ENCODE measurements at places on chromosomes 3 and 15.
A peak's percentile ranks its signal among the peaks of the same experiment; 100 is the strongest.

DNA sequence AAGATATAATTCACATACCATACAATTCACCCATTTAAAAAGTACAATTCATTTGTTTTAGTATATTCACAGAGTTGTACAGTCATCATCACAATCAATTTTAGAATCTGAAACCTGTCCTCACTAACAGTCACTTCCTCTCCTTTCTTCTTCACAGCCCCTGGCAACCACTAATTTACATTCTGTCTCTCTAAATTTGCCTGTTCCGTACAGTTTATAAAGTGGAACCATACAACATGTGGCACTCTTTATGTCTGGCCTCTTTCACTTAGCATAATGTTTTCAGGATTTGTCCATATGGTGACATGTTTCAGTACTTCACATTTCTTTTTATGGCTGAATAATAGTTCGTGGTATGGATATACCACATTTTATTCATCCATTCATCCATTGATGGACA, 22.7 kb downstream of the ERICH6 start:
- DNase-seq: no peak

DNA sequence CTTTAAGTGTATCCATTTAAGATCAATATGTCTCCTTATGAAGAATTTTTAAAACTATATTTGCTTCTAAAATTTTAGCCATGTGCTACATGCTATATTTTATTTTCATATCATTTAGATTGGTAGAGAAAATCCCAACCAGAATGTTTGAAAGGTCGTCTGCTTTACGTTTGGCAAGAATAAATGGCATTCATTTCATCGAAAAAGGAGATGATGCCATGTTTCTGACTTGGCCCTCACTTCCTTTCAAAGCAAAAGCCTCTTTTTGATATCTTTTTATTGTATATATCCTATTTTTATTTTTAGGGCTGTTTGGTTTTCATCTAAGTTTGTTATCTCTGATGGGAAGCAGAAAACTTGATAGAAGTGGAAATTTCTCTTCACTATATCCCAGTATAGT, 176.2 kb downstream of the PLCL2 start:
- DNase-seq: no peak

- no peak for DNase-seq
These were observed 18.7 kb upstream of the ZXDC start for GRCh38 chr3:126494204-126494969.

GRCh38 chr15:68278595-68279405, 1.3 kb downstream of the FEM1B start:
- peak; percentile 7 for DNase-seq

DNA sequence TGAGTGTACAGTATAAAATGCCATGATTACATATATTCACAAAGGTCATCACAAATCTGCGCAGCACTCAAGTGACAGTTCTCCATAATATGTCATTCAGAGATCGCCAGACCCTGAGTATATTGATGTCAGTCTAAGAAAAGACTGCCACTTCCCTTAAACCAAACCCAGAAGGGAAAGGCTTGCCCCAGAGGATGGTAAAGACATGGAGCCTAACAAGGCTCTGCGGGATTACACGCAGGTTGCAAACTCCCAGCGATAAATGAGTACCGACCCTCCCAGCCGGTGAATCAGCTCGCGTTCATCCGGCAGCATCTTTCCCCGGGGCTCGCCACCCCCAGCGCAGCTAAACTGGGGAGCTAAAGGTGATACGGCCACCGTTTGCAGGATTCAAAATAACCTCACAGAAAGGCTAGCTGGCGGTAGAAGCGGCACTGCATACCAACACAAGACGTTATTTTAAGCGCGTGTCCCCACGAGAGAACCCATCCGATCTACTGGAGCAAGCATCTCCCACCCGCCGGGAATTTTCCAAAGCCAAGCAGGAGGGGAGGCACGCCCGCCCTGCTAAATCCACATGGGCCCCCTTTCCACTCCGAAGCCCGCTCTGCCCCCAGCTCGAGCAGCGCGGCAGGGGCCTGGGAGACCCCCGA, 643 bp downstream of the MYO5A start:
- DNase-seq: no peak

DNA sequence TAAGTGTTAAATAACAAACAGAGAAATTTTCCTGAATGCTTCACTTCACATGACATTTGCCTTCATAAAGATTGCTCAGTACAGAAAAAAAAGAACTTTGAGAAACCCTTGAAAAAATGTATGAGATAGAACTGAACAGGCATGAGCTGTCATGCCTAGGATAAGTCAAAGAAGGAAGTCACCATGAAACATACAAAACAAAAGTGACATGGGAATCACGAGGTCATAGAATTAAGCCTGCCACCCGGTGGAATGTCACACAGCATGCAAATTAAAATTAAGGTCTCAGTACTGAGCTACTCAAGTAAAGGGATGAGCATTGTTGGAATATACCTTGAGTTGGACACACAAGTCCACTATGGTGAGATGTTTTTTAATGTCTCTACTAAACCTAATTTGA, 652.5 kb upstream of the NECTIN3 start:
- no peak for DNase-seq

DNA sequence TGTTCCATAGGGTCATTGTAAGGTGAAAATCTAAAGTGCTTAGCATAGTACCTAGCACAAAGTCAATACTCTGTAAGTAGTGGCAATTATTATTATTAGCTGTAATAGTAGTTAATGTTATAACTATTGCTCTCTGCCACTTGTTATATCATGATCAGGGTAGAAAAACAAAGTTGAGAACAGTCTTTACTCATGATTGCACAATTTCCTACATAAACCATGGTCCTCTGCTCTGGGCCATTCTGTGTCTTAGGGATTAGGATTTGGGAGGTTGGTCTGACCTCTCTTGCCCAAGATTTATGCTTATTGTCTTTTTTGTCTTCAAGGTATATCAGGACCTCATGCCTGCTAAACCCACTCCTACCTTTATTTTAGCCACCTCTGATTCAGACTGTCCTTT, 4.3 kb upstream of the LRRC58 start:
- DNase-seq: no peak

DNA sequence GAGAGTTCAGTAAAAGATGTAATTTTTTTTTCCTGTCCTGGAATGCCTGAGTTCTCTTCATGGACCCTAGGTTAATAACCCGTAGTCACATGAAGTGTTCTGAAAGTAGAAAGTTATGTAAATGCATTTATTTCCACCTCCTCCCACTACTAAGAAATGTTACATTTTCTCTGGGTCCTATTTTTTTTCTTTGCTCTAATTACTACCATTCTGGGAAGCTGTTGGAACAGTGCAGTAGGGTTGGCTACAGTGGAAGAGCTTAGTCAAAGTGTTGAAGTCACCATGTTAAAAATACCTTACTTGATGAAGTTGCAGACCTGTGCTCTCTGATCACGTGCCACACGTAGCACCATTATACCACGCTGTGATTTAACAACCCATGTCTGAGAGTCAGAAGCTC, 153.8 kb upstream of the TSC22D2 start:
- DNase-seq: no peak

- DNase-seq: no peak
These were observed 62.2 kb upstream of the SEC22A start for GRCh38 chr3:123139522-123139921.

DNA sequence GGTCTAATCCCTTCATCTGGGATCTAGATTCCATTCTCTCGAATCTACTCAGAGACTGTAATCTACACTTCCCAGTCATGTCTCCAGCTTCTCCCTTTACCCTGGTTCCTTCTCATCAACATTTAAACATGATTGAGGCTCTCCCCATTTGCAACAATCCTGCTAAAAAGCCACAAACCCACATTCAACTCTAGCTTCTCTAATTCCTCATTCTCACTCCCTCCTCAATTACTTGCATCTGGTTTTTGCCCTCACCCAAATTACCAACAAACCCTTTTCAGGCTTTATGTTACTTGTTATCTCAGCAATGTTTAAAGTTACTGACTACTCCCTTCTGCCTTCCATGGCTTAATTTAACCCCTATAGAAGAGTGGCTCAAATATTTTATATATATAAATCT, 11.5 kb downstream of the ETFA start:
- no peak for DNase-seq

- no peak for DNase-seq
These were observed 376.2 kb downstream of the EDEM1 start for GRCh38 chr3:5563537-5564277.

- DNase-seq: no peak
These were observed 21.9 kb downstream of the MAPKBP1 start for GRCh38 chr15:41795996-41796856.

DNA sequence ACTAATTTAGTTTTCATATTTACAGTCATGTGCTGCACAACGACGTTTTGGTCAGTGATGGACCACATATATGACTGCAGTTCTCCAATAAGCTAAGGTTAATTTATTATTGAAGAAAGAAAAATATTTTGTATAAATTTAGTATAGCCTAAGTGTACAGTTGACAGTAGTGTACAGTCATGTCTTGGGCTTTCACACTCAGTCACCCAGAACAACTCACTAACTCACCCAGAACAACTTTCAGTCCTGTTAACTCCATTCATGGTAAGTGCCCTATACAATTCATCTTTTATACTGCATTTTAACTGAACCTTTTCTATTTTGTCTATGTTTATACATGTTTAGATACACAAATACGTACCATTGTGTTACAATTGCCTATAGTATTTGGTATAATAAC, 3.8 kb upstream of the GABRR3 start:
- DNase-seq: no peak

- DNase-seq: no peak
These were observed 94.0 kb downstream of the ETFA start for GRCh38 chr15:76217029-76217881.

DNA sequence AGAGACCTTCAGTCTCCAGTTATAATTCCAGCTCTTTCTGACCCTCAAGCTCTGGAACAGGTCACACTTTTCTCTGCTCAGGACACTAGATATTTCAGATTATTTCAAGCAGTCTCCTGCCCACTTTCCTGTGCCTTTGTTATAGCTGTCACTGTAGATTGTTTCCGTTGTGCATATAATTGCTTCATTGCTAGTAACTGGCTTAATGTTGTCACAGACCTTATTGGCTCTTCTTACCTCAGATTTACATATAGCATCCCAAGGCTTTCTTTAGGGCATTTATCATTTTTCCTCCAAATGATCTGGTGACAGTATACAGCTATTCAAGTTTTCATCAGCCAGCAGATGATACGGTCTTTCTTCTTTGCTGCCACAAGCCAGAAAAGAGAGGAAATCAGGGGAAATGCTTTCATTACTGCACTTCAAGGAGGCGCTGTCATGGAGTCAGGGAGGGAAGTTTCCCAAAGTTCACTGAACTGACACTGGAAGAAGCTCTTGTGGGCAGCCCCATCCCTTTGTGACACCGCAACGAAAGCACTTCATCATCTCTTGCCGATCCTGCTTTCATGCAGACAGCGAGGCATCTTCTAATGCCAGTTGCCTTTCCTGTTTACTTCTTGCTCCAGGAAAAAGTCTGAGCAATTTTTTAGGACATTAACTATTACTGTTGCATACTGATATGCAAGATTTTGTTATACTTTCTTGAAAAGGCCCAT, 181.9 kb downstream of the CDIN1 start:
- DNase-seq: no peak

DNA sequence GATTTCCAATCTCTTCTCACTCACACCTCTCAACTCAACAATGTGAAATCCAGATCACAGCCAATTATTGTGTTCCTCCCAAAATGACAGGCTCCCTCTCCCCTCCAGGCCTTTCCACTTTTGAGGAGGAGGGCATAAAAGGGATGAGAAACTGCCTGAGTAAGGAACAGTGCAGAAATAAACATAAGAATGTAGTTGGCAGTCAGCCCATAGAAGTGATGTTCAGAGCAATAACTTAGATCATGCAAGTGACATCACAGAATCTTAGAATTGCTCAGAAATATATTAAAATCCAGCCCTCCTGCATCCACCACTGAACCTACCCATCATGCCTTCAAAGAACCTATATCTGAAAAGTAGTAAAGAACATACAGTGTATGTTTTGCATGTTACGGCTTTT, 299.4 kb upstream of the GADL1 start:
- DNase-seq: no peak

DNA sequence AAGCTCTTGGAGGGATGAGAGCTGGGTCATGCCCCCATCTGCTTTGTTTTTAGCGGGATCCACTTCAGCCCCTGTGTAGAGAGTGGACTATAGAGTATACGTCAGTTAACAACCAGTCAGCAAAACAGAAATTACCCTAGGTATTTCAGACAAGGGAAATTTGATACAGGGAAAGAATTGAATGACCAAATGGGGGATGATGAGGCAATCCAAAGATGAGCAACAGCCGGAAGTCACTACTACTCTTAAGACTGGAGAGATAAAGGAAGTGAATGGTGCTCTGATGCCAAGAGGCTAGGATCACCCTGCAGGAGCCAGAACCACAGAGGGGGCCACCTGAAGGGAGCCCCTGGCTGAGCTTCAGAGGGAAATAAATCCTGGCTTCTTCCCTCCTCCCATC, 1.7 kb upstream of the GPR62 start:
- DNase-seq: no peak

DNA sequence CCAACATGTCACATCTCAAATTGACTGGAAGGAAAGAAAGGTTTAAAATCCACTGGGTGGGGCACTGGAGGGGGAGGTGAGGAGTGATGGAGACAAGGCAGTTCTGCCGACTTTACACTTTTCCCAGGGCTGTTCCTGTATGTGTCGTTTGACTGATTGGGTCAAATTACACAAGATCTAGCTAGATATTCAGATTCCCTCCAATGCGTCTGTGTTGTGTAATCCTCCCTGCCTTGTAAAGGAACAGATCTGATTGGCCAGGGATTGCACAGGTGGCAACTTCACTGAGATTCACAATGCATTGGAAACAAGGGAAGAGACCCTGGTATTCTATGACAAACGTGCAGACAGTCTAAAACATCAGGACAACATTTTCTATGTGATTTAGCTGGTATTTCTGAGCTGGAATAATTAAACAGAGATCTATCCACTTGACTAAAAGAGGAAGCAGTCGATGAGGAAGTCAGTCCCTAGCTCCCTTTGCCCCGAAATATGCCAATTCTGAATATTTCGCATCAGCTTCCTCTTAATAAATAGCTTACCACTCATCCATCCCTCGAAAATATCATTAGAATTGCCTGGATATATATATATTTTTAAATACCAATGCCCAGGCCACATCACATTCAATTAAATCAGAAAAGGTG, 312.9 kb downstream of the RORA start:
- DNase-seq: no peak

GRCh38 chr3:31262201-31262600, 270.5 kb upstream of the STT3B start:
- DNase-seq: no peak

- no peak for DNase-seq
These were observed 25.0 kb downstream of the DPH3 start for GRCh38 chr3:16239780-16240179.

DNA sequence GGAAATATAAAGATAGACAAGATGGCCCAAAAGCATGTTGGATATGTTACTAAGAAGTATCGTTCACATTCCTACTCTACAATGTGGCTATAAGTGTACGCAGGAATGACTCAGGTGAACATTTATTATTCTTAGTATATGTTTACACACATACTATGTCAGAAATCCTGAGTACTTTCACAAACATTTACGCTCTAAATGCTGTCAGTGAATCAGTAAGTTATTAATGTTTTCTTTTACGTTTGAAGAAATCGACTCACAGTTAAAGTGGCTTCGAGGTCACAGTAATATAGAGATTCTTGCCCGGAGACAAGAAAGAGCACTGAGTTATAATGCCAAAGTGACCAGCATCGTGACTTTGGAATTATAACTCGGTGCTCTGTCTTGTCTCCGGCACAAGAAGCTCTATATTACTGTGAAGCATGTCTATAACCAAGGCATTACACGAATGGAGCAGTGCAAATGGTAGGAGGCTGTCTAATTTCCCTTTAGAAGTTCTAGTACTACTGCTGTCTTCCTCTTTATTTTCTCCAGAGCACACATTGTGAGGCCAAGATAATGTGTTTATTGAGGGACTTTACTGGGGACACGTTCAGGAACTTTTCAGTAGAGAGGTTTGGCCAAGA, 61.8 kb upstream of the P3H2 start:
- no peak for DNase-seq

Measured in NCI-H1694 treated with DMSO at 0.1 percent for 48 hours (cell line).